DMS 273 treated with DMSO at 0.1 percent for 48 hours (cell line): ENCODE measurements at places on chromosomes 12 and 14.

GRCh38 chr14:74982661-74983060 lies 20.1 kb upstream of the EIF2B2 start:
- DNase-seq = no peak

DNA sequence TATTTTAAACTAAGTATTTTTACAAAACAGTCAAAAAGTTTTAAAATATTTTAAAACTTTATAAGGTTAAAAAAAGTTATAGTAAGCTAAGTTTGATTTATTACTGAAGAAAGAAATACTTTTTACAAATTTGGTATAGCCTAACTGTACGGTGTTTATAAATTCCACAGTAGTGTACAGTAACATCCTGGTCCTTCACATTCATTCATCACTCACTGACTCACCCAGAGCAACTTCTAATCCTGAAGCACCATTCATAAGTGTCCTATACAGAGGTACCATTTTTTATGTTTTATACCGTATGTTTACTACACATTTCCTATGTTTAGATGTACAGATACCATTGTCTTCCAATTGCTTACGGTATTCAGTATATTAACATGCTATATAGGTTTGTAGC lies 170.0 kb downstream of the KLHL28 start:
- no peak for DNase-seq

DNA sequence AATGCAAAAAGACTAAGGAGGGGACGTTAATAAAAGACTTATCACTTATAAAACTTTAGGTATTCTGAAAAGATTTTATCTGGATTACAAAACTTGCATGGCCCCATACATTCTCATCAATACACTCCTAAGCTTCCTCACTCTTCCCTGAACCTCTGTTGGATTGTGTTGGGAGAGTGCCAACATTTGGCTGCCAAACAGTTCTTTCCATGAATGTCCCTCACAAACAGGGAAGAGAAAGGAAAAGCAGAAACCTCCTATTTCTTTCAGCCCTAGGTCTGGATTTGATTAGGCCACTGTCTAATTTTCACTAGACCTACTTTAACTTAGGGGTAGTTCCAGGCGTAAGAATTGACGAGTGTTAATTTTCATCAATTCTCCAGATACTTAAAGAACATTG lies 11.7 kb downstream of the PTHLH start:
- DNase-seq = no peak

GRCh38 chr14:46057799-46058198 lies 593.8 kb downstream of the RPL10L start:
- no peak for DNase-seq

GRCh38 chr14:30994681-30995620 lies 30.5 kb upstream of the AP4S1 start:
- no peak for DNase-seq

- DNase-seq = no peak
These were observed 301.6 kb downstream of the PCNX1 start for GRCh38 chr14:71208702-71209357.

- DNase-seq = no peak
These were observed 2.7 kb upstream of the GALNT6 start for GRCh38 chr12:51393676-51394545.

DNA sequence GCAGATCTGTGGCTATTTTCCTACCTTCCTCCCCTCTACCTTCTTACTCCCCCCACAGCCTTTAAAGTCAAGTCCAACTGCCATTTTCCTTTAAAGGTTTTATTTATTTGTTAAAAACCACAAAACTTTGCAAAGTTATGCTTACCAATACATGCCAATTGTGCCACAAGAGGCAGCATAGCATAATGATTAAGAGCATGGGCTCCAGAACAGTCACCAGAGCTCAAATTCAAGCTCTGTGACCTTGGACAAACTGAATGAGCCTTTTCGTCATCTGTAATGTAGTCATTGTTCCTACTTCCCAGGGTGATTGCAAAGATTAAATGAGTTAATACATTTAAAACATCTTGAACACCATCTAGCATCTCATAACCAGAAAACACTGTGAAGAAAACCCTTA lies 13.0 kb upstream of the FMNL3 start:
- DNase-seq = no peak

DNA sequence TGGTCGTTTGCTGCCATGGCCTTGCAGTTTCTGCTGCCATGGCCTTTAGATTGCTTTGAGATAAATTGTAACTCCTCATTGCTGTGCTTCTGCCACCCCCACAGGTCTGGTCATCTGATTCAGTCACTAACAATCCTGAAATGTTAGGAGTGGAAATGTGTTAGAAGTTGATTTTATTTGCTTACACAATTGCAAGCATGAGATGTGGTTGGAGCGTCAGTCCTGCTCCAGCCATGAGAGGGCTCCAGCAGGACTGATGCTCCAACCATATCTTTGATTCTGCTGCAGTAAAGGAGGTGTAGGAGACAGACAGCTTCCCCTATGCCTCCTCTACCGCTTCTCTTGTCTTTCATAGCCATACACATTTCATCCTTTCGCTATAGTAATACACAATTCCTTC lies 226.8 kb upstream of the RGS6 start:
- DNase-seq = no peak

GRCh38 chr14:22026527-22026926 lies 352.9 kb upstream of the OR4E1 start:
- no peak for DNase-seq

DNA sequence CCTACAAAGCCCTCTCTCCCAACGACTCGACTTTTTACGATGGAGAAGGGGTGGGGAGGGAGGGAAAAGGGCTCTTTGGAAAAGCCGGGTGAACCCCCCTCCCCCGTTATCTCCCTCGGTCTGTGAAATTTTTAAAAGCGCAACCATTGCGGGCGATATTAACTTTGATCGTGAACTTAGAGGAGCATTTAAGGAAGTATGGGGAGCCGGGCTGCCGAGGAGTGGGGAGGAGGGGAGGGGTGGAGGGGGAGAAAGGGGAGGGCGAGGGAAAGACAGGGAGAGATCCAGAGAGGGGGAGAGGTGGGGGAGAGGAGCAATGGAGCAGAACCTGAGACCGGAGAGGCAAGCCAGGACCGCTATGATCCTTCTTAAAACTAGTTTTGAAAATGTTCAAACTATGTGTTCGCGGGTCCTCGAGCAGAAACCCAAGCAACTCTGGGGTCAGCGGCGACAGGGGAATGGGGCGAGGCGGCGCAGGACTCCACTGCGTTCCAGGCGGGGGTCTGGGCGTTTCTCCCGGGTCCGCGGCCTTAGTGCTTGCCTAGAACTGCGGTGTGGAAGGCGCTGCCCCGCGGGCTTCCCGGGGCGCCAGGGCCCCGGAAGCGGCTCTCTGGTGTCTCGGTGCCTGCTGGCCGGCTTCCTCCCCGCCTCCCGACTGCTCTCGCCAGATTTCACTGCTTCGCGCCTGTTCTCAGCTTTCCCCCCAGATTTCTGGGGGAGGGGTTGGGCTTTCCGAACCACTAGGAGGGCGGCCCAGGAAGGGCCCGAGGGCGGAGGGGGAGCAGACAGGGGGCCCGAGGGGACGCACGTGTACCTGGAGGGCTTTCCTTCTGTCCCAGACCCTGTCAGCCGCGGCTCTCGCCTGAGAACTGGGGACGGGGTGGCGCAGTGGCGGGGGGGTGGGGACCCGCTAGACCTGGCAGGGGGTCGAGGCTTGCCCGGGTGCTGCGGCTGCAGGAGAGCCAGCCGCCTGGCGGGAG lies at the start of gene HOTAIR:
TSS of gene HOTAIR (minus strand) at position 871 of the 980 bp plus-strand sequence.
- DNase-seq = no peak

GRCh38 chr12:2756756-2757155 lies 38.0 kb upstream of the FKBP4 start:
- no peak for DNase-seq

- no peak for DNase-seq
These were observed 394.8 kb downstream of the LRFN5 start for GRCh38 chr14:42001431-42001830.

- DNase-seq = no peak
These were observed 48.2 kb upstream of the FRMD6 start for GRCh38 chr14:51603495-51603894.

GRCh38 chr14:100575266-100575995 lies 11.8 kb downstream of the BEGAIN start:
- DNase-seq = no peak

GRCh38 chr14:104296388-104297312 lies 158.3 kb downstream of the KIF26A start:
- no peak for DNase-seq

DNA sequence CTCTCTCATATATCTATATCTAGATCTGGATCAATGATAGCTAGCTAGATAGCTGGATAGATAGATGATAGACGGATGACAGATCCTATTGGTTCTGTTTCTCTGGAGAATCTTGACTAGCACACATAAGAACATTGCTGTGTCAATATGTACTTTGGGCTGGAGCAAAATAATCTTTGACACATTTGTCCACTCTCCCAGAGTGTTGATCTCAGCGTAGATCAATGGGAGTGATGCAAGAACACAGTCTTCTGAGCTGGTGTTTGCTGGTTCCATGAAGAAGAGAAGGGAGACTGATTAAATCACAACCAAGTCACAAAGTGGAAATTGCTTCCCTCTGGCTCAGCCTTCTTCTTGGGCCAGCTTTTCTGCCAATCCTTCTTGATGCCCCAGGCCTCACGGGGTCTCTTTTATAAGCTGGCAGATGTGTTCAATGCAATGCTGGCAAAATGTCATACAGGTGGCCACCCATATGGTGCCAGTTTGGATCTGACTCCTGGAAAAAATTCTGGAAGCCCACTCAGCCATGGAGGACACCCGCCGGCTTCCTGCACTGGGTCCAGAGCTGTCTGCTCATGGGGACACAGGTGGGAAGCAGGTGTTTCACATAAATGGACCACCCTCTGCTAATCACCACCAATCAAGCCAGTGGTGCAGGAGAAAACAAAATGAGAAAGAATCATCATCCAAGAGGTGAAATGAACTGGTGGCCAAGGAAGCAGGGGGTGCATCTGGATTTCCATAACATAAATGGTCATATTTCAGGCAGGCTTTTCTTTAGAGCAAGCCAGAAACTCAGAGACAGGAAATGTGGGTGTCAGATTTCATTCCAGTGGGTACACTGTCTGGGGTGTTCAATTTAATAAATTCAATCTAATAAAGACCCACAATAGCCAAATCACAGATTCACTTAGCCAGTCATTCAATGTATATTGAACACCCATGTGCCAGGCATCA lies 310.3 kb downstream of the DPF3 start:
- DNase-seq = peak; percentile 45

DNA sequence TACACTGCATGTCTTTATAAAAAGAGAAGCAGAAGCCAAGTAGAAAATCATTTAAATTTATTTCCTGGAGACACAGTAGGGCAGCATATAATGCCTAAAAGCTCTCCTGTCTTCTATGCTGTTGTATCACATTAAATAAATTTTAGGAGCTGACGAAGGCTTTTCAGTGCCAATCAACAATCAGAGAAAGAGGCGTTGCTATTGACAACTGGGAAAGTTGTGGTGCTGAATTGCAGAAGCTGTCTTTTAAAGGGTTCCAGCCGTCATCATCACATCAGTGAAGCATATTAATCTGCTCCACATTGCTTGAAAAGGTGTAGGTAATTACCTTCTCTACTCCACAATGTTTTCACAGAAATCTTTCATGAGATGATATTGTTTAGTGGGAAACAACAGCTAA lies 103.9 kb downstream of the FSCB start:
- DNase-seq = no peak

GRCh38 chr14:91964724-91965123 lies 17.2 kb upstream of the FBLN5 start:
- no peak for DNase-seq

DNA sequence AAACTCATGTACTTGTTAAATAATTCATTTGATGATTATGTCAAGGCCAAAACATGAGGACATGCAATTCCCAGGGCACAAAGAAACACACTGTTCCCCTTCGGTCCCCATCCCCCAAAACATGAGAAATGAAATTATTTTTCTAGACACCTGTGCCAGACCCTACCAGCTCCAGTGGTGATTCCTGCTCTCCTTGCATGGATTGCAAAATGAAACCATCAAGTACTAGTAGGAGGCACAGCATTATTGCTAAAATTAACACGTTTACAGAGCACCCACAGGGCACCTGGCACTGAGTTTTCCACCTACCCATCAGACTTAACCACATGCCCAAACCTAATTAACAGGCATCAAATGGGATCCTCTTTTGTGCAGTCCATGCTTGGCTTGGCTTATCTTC lies 76.6 kb downstream of the ZFC3H1 start:
- no peak for DNase-seq

GRCh38 chr12:24909667-24910066 lies 39.2 kb downstream of the BCAT1 start:
- DNase-seq = no peak

GRCh38 chr14:103304706-103305105 lies 29.3 kb upstream of the EIF5 start:
- no peak for DNase-seq

GRCh38 chr12:88273875-88274274 lies 131.8 kb downstream of the TMTC3 start:
- DNase-seq = no peak

DNA sequence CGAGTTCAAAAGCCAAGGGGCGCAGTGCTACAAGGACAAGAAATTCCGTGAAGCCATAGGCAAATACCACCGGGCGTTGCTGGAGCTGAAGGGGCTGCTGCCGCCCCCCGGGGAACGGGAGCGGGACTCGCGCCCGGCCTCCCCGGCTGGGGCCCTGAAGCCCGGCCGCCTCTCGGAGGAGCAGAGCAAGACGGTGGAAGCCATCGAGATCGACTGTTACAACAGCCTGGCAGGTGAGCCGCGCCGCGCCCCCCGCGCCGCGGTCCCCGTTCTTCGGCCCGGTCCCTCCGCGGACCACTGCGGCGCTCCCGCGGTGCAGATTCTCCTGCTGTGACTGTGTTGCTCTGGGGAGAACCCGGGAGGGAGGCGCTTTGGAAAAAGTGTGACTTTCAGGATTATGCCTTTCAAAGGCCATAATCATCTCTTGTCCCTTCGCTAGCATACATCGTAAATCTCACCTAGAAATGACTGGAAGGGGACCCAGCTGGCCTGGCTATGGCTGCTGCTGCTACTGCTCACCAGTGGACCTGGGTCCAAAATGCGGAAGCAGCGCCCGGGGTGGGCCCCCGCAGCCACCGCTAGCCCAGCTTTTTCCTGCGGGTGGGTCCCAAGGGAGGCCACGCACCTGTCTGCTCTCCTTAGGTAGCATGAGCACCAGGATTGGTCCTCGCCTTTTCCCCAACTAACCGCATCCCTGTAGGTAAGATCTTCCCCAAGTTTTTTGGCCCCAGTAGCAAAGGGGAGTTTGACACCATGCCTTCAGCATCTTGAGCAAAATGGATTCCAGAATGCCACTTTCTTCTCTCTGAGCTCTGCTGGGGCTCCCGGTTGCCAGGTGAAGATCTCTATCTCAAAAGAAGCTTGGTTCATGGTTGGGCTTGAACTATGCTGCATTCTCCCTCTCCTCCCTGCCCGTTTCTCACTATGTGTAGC lies 853 bp downstream of the TTC9 start:
- DNase-seq = no peak

DNA sequence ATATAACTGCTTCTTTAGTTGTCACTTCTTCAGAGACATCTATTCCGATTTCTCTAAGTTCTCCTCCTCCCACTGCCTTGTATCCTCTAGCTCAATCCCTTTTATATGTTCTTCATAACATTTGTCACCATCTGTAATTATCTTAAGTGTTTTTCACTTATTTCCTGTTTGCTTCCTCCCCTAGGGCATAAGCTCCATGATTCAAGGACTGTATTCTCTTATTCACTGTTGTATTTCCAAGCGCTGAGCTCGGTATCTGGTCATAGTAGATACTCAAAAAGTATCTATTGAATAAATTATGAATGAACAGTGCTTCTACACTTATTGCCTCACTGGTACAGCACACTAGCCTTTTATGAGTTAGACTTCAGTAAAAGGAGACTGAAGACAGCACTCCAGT lies 109.0 kb upstream of the TMPO start:
- no peak for DNase-seq
